Memory B cell (primary cell): ENCODE measurements at places on chromosomes 16 and 17.

DNA sequence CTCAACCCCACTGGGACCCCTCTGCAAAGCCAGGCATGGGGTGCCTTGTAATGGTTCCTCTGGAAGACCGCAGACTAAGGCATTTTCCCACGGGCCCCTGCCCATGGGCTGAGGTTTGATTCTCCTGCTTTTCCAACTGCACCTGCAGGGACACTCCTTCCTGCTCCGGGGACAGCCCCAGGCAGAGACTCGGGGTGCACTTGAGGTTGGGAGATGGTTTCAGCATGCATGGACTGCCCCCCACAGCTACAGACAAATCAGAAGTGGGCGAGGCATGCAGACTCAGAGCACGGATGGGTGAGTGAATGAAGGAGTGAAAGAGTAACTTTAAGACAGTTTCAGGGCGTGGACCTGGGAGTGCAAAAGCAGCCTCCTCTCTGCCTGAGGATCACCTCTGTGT is 87.9 kb upstream of the RPL38 start:
- DNase-seq, result no peak

GRCh38 chr16:26169473-26169872 is 477.7 kb downstream of the HS3ST4 start:
- no peak for DNase-seq

DNA sequence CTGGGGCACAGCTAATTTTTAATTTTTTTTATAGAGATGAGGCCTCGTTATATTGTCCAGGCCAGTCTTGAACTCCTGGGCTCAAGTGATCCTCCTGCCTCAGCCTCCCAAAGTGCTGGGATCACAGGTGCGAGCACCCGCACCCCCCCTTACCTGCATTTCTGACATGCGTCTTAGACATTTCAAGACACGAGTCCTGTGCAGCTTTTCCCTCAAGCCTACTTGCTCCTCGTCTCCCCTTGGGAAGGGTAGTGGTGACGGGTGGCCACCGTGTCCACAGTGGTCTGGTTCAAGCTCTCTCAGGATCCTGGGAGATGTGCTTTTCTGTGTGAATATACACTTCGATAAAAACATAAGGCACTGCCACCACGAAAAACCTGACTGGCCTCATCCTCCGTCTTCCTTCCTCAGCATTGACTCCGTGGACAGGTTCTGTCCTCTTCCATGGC is 9.6 kb downstream of the CANT1 start:
- no peak for DNase-seq

GRCh38 chr17:62045517-62045916 is 19.6 kb downstream of the MED13 start:
- no peak for DNase-seq

DNA sequence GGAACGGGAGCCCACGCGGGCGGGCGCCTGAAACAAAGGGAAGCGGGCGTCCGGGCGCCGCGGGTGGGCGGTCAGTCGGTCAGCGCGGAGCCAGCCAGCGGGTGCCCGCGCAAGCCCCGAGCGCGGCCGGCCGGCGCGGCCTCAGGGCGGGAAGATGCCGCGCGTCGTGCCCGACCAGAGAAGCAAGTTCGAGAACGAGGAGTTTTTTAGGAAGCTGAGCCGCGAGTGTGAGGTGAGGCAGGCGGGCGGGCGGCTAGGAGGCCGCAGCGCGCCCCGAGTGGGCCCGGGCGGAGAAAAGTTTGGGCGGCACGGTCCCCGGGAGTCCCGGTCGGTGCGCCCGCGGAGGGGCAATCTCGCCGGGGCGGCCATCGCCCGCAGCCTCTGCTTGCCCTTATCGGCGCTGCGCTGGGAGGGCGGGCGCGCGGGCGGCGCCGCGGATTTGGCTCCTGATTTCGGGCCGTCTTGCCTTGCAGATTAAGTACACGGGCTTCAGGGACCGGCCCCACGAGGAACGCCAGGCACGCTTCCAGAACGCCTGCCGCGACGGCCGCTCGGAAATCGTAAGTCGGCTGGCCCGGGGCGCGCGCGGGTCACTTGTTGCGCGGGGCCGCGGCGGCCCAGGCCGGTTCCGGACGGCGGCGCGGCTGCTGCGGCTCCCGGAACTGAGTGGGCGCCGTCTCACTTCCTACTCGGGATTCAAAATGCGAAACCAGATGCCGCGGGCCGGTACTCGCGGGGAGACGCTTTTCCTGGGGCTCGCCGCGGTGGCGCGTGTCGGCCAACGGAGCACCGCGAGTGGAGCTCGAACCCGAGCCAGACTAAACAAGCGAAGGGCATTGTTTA is 526 bp downstream of the CBFB start:
- peak; percentile 52 for DNase-seq

DNA sequence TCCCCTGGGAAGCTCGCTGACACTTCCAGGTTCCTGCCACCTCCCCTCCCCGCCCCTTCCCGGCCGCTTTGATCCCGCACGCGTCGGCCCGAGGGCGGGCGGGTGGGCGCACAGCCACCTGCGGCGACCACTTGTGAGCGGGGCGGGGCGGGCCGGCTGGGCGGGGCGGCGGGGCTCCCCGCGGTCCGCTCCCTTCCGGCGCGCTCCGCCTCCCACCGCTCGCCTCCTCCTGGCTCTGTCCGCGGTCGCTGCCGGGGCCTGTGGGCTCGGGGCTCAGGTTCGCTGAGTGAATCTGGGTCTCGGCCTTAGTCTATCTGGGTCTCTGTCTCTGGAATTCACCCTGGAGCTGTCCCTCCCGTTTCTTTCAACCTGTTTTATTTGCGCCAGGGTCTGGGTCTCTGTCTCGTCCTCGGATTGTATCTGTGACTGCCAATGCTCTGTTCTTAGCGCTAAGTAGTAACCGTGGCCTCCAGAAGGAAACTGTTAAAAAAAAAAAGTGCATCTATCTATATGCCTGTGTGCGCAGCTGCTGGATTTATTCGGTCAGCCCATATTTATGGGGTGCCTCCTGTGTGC is 2.7 kb upstream of the HES7 start:
- DNase-seq, result no peak

DNA sequence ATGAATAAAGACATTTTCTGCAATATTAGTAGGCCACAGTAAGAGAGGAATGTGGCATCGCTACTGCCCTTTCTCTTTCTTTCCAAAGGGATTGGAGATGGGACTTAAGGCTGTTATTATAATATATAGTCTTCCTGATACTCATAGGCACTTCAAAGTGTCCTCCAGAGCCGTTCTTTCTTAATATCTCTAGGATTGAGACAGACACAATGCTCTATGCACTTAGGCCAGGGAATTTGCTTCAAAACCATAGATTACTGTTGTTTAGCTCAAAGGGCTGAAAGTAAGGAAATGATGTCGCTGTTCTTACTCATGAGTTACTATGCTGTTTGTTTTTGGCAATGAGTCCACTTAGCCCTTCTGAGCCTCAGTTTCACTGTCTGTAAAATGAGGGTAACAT is 590.5 kb downstream of the CDH11 start:
- no peak for DNase-seq

- no peak for DNase-seq
Measured at GRCh38 chr17:67059372-67059771, 15.0 kb downstream of the CACNG1 start.

- DNase-seq, result no peak
Measured at GRCh38 chr17:41549596-41550039, 21.5 kb upstream of the KRT19 start.

- DNase-seq, result no peak
Measured at GRCh38 chr17:67474081-67474661, 97.1 kb downstream of the PITPNC1 start.

GRCh38 chr16:76441876-76442275 is 164.7 kb downstream of the CNTNAP4 start:
- DNase-seq, result no peak
